ENCODE measurements at places on chromosomes 11 and 22.
A peak's percentile ranks its signal among the peaks of the same experiment; 100 is the strongest.

DNA sequence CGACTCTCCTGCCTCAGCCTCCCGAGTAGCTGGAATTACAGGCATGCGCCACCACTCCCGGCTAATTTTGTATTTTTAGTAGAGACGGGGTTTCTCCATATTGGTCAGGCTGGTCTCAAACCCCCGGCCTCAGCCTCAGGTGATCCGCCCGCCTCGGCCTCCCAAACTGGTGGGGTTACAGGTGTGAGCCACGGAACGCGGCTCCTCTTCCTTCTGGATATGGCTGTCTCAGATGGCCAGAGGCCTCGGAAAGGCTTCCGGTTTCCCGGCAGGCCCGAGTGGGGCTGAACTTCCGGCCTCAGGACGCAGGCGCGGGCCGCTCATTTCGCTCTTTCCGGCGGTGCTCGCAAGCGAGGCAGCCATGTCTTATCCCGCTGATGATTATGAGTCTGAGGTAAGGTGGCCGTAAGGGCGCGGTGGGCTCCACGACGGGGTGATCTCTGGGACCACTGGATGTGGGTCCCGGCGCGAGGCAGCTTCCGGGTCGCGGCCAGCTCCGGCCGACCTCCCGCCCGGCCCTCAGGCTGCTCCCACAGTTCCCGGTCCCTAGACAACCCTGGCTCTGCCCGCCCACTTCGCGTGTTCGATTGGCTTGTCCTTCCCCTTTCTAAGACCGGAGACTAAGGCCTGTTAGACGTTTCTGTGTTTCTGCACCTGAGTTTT is at the start of gene EIF3L:
Gene EIF3L (plus strand): TSS at position 331 of the 663 bp plus-strand sequence. CDS start 31 bp downstream, at position 362.
- peak; percentile 95 for DNase-seq

GRCh38 chr11:48154151-48154550 is 62.5 kb upstream of the OR4B1 start:
- DNase-seq: no peak

GRCh38 chr11:17734986-17735817 is 621 bp downstream of the KCNC1 start:
- DNase-seq: peak; percentile 84

GRCh38 chr22:19597399-19597735 is 73.2 kb upstream of the CLDN5 start:
- no peak for DNase-seq

DNA sequence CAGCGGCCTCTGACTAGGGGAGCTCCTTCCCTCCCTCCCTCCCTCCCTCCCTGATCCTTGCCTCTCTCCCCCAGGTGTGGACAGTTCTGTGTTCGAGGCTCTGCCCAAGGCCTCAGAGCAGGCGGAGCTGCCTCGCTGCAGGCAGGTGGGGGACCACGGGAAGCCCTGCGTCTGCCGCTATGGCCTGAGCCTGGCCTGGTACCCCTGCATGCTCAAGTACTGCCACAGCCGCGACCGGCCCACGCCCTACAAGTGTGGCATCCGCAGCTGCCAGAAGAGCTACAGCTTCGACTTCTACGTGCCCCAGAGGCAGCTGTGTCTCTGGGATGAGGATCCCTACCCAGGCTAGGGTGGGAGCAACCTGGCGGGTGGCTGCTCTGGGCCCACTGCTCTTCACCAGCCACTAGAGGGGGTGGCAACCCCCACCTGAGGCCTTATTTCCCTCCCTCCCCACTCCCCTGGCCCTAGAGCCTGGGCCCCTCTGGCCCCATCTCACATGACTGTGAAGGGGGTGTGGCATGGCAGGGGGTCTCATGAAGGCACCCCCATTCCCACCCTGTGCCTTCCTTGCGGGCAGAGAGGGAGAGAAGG is 11.1 kb upstream of the POU2F3 start:
- no peak for DNase-seq

DNA sequence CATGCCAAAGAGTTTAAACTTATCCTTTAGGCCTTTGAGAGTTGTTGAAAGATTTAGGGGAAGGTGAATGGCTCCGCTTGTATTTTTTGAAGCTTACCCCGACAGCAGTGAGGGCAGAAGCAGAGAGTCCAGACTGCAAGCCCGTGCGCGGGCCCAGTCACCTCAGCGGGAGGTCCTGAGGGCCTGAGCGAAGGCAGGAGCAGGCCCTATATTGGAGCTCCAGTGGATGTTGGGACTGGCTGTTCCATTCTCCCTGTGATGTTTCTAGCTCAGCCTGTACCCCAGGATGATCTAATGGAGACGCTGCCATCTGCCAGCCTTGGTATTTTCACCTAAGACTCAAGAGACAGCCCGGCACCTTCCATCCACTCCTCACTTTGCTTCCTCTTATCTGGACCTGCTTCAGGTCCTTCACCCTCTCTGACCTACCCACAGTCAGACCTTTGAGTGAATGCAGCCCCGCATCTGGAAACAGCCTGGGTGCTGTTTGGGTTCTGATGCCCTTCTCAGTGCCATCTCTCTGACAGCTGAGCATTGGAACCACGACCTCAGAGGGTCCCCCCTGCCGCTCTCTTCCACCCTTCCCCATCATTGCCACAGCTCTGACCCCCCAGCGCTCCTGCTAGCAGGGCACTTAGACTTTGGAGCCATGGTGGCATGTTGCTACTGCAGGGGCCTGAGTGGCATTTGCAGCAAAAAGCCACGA is 628.2 kb upstream of the CADM1 start:
- DNase-seq: no peak

- DNase-seq: no peak
Observed at GRCh38 chr11:125448136-125448535, 47.9 kb downstream of the FEZ1 start.

DNA sequence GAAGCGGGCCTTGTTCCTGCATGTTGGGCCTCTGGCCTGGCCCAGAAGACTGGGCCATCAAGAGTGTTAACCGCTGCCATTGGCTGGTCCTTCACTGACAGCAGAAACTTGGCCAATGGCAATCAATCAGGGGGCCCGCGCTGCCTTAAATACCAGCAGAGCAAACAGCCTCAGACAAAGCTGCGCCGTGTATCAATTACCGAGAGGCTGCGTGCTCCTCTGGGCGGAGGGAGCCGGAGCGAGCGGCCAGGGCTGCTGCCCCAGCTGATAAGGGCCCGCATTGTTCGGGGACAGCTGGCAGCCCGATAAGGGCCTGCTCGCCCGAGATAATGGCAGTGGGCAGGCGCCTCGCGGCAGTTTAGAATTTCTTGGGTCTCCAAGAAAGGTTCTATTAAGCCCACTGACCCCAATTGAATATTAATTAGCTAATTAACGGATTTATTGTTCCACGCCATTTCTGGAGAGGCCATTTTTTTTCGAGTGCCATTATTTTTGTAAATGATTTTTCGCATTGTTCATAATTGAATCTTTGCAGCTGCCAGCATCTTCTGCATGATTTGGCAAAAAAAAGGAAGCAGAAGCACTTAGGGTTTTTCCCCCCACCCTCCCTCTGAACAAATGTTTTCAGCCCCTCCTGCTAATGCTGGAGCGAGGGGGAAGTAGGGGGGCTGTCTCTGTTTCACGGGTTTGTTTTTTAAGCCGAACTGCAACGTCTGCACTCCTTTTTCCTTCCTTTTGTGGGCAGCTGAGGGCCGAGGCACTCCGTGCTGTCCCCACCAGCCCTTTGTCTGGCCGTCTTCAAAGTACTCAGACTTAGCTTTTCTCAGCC is 37.6 kb upstream of the RIC3 start:
- no peak for DNase-seq

- no peak for DNase-seq
Observed at GRCh38 chr22:40176921-40177737, 596 bp upstream of the TNRC6B start.

- DNase-seq: no peak
Observed at GRCh38 chr11:116263770-116264169, 509.0 kb downstream of the BUD13 start.

DNA sequence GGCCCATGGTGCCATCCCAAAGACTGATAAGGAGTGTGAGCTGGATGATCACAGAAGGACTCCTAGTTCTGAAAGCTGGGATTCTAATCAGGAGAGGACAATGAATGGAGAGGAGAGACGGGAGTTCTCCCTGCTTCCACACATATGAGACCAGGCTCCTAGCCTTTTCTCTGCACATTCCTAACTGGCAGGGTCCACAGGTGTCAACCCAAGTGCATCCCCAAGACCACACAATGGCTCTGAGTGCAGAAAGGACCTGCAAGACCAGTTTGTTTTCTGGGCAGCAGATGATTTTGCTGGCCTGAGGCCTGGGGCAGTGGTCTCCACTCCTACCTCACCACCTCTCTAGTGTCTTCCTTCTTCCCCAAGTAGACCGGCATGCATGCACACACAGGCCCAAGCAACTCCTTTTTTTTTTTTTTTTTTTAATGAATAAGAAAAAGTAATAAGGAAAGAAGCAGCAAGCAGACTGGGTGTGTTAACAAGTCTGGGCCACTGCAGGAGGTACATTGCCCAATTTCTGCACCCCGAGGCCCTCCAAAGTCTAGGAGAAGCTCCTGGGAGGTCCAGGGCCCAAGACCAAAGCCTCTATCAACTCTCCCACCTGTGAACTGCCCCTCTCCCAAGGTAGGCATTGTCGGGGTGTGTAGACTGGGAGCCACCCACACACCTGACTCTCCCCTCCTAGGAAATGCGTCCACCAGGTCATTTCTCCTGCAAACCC is 1.2 kb upstream of the TSKU start:
- DNase-seq: no peak

DNA sequence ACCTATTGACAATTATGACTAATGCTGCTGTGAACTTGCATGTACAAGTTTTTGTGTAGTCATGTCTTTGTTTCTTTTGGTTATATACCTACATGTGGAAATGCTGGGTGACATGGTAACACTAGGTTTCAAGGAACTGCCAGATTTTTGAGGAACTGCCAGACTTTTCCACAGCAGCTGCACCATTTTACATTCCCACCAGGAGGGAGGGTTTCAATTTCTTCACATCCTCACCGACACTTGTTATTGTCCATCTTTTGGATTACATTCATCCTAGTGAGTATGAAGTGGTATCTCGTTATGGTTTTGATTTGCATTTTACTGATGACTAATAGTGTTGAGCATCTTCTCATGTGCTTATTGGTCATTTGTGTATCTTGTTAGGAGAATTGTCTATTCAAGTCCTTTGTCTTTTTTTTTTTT is 13.3 kb downstream of the CLDN5 start:
- no peak for DNase-seq

GRCh38 chr11:18492888-18493287 is 33.9 kb downstream of the TSG101 start:
- no peak for DNase-seq

DNA sequence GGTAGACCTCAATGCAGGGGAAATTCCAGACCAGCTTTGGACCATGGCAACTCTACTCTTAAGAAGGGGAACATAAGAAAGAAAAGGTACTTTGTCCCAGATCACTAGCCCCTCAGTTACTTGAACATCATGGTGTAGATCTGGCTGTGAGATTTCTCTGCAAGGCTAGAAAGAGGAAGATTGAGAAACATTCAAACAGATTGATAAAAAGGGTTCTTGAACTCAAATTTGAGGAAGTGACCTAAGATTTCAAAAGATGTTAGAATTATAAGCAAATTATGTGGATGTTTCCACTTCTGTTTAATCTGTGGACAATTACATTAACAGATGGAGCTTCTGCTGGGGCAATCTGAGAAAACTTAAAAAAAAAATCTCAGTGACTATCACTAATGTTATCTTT is 21.8 kb upstream of the UPB1 start:
- no peak for DNase-seq

GRCh38 chr11:57905439-57905838 is 118.2 kb upstream of the OR9Q1 start:
- DNase-seq: no peak

DNA sequence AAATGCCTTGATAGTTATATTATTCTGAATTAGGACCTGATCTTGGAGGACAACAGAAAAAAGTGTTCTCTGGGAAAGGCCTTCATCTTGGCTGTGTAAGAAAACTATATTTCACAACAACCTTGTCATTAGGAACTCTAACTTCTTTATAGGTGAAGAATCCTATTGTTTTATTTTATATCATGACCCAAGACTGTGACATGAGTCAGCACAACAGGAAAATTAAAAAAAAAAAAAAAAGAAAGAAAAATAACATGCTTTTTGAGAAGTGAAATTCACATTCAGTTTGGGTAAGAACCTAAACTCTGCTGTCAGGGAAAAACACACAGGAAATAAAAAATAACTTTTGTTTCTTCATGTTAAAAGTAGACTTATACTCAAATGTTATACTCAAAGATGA is 11.7 kb upstream of the FOLR2 start:
- DNase-seq: no peak

DNA sequence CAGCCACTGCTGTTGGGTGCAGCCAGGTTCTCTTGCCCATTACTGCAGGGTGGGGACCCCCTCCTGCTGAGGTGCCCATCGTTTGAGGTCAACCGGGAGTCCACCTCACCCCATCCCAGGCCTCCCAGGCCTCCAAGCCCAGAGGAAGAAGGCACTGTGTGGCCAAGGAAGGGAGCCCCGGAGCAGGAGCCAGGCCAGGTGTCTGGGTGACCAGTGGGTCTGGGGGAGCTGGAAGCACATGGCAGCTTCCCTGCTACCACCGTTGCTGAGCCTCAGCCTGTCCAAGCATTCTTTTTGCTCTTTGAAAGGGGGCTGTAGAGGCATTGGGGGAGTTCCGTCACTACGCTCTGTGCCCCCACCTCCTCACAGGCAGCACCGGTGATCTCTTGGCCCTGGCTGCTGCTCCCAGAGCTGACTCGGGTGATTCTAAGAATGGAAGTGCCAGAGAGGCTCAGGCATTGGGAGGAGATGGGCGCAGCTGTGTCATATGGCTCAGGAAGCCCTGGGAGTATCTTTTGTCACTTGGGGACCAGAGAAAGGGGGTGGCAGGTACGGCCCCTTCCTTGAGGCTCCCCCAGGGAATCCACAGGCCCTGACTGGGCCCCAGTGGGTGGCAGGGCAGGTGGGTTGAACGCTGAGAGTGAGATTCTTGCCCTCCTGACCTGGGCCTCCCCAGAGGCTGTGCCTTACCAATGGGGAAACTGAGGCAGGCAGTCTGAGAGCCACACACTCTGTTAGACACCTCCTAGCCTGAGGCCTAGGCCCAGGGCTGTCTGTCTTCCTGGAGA is 1.9 kb downstream of the SEPTIN5 start:
- DNase-seq: no peak

DNA sequence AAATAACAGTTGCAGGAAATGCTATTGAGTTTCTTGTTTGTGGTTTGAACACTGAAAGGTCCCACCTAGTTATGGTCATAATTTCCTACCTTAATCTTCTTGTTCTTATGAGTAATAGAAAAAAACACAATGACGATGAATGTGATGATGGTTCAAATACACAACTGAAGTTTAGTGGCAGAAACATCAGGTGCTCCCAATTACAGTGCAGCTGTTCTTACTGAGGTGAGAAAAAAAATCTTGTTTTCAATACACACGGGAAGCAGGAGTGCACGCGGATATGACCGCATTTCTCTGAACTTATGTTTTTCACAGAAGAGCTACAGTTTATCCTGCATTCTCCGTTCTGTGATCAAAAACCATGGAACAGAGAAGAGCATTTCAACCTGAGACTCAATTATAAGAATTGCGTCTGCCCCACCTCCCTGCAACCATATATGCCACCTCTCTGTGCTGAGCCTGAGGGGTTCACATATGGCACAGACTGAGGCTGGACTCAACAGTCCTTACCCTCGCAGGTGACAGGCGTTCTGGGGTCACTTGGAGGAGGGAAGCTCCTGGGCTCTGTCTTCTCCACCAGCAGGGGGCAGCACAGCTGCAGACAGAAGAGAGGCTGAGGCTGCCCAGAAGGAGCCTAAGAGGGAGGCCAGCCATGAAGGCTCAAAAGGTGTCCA is 99.7 kb upstream of the IGLL5 start:
- no peak for DNase-seq
